ENCODE measurements at places on chromosomes 7 and 10.

GRCh38 chr7:116353647-116354046 is 143.3 kb downstream of the TES start:
- peak; percentile 83 for DNase-seq

DNA sequence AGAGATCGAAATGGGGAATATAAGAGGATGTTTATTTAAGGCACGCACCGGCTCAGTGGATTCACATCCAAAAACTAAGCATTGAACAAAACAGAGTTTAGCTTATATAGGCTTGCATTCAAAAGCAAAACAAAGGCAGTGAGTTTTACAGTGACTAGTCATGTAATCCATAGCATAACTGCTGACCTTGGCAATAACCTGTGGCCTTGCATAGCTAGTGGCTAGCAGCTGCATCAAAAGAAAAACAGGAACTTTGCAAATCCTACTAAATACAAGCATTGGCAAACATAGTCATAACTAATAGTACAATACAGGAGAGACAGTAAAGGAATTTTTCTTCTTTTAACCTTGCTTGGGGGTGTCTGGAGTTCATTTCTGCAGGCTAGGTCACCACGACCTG is 9.7 kb upstream of the ZNF485 start:
- no peak for DNase-seq

GRCh38 chr7:90838799-90839198 is 242.7 kb downstream of the CDK14 start:
- no peak for DNase-seq

- DNase-seq = no peak
Measured at GRCh38 chr7:10707519-10707918, 266.2 kb upstream of the PHF14 start.

DNA sequence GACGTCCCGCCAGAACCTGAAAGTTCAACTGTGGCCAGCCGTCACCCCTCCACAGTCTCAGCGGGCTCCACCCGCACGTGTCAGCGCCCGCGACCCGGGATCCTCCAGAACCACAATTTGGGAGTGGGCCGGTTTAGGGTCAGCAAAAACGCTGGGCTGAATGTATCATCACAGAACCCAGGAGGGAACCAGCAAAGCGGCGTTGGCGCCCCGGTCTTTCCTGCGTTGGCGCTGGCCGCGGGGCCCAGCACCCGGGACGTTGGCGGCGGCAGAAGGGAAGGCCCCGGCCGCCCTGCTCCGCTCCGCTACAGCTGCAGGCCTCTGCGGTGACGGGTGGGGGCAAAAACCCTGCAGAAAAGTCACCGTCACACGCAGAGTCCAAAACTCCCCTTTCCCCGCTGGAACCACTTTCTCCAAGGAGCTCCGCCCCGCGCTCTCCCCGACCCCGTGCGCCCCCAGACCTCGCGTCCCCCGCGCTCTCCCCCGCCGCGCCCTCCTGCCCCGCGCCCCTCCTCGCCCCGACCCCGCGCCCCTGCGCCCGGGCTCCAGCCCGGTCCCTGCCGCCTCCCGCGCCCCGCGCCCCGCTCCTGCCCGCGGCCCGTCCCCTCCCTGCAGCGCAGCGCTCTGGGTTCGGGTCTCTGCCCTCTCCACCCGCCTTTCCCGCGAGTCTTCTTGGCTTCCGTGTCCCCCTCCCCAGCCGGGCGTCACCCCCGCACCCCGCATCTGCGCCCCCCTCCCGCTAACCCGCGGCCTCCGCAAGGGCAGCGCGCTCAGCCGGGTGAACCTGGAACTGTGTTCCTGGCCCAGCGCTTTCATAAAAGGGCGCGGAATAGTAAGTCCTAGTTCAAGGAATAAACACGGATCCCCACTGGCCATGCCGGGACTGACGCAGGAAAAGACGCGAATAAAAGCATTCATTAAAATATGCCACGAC is 24.0 kb upstream of the RNF32 start:
- DNase-seq = no peak

- no peak for DNase-seq
Measured at GRCh38 chr7:16891338-16891737, 9.6 kb upstream of the AGR3 start.

GRCh38 chr10:34743814-34744213 is 71.3 kb downstream of the PARD3 start:
- DNase-seq = peak; percentile 18

- DNase-seq = no peak
Measured at GRCh38 chr10:121092720-121093095, 241.5 kb downstream of the WDR11 start.

GRCh38 chr7:95491634-95492314 is 6.0 kb downstream of the ASB4 start:
- no peak for DNase-seq

DNA sequence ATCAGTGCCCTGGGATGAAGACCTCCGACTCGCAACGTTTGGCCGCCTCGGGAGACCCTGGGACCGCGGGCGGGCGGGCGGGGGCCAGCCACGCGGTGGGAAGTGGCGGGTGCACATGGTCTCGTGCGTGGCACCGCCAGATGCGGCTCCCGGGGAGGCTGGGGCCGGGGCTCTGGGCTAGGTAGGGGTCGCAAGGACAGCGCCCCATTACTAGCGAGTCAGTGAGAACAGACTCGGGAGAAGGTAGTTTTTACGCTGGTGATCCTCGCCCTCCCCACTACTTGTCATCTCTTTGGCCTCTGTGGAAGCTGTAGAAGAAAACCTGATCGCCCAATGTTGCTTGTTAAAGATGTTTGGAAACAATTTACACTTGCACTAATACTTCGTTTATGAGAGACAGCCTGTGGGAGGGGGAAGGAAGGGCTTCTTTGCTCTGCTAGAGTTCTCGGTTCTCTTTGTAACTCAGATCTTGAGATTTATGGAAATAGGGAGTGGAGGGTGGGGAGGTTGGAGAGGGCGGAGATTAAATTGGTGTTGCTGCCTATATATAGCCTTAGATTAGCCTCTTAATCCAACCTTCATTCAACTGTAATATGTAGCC is 591 bp downstream of the BZW2 start:
- no peak for DNase-seq

- peak; percentile 52 for DNase-seq
Measured at GRCh38 chr10:12500381-12501303, 151.3 kb downstream of the CAMK1D start.
